Type B pancreatic cell (in vitro differentiated cells): ENCODE measurements at places on chromosomes 7 and 10. TPM values are rescaled to one million over a fixed set of nuclear protein-coding genes. Genes with fewer than 3 reads are reported as not detected.

OR6V1 gene
- total RNA-seq: not detected in 2 replicates

IFIT1 gene
- 4.4 and 6.0 TPM in 2 replicates for total RNA-seq

NKX2-3 gene
- not detected in 2 replicates for total RNA-seq

LRRC18 gene
- not detected in 2 replicates for total RNA-seq

MEOX2 gene
- 3.0 TPM in 1 of 2 replicates, not detected in the other for total RNA-seq

GNGT1 gene
- 0.14 TPM in 1 of 2 replicates, not detected in the other for total RNA-seq

GRCh38 chr10:58932577-58933314 lies 243.7 kb upstream of the PHYHIPL start:
- no peaks in the 10 kb centered on the region for H3K27me3 ChIP-seq
- H3K27ac ChIP-seq: no peak overlapping the region
- H3K4me3 ChIP-seq: no peak overlapping the region
- no peaks in the 10 kb centered on the region for H3K36me3 ChIP-seq
- DNase-seq: no peak

DNA sequence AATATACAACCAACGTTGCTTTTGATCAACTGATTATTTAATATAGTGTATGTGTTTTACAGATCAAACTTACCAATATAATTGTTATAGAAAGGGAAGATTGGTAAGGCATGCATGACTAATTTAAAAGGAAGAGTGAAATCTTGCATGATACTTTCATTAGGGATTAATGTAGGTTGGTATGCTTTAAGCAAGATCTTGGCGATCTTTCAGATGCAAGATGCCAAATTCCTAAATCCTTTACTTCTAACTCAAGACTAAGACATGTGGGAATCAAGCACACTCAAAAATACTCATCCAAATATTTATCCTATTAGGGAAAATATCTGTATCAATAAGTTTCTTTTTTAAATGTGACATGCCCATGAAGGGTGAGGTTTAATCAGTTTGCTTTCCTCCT lies 321.4 kb upstream of the MEOX2 start:
- no peaks in the 10 kb centered on the region for H3K36me3 ChIP-seq
- DNase-seq: no peak
- peaks cover 3% of the 10 kb centered on the region for H3K27me3 ChIP-seq
- no peak overlapping the region for H3K4me3 ChIP-seq
- H3K27ac ChIP-seq: no peak overlapping the region

DNA sequence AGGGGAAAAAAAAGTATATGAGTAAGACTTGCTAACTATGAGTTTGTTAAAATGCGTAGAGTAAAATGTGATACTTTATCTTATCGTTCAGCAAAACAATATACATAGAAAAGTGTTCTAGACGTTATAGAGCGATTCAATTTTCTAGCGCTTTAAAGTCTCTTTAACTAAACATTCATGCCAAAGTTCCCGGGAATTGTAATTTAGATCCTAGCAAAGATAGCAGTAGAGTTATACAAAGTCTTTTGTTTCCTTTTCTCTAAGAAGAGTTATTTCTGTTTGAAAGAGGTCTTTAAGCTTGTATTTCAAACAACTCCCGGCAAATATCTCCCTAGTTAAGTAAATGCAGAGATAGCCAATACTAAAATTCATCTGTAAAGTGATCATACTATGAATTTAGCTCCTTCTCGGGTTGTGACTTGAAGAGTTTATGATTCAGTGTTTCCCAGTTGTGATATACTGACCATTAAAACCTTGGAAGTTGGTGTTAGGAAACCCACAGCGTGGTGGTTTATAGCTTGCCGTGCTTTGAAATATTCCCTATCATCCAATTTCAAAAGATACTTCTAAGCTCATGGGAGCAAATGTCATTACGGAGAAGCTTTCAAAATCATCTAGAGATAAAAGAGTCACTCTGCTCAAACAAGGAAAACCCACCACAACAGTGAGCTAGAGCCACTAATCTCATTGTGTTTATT lies 171.7 kb downstream of the CSTF2T start:
- no peak overlapping the region for H3K27ac ChIP-seq
- peaks cover 11% of the 10 kb centered on the region for H3K4me1 ChIP-seq
- H3K27me3 ChIP-seq: no peaks in the 10 kb centered on the region

- peak overlapping the region; percentile 69 for H3K4me3 ChIP-seq
- H3K27ac ChIP-seq: no peak overlapping the region
- no peak for DNase-seq
- H3K27me3 ChIP-seq: no peaks in the 10 kb centered on the region
- H3K36me3 ChIP-seq: no peaks in the 10 kb centered on the region
Observed at GRCh38 chr7:36985866-36986400, 261.6 kb upstream of the AOAH start.

DNA sequence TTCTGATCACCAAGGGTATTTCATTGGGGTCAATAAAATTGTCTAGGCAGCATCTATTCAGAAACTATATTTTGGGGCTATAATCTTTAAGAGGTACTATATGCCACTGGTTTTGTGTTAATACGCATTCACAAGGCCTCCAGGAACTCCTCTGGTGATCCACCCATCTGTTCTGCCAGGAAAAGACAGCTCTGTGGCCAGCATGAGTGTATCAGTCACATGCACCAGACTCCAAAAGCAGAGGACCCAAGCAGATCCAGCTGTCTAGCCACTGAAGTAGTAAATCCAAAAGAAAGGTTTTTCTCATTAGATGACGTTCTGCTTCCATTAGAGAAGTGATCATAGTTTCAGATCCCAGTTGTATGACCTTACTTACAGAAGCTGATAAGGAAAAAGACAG lies 199.6 kb upstream of the CELF2 start:
- no peak overlapping the region for H3K4me3 ChIP-seq
- no peak for DNase-seq
- no peaks in the 10 kb centered on the region for H3K36me3 ChIP-seq
- H3K27me3 ChIP-seq: no peaks in the 10 kb centered on the region

DNA sequence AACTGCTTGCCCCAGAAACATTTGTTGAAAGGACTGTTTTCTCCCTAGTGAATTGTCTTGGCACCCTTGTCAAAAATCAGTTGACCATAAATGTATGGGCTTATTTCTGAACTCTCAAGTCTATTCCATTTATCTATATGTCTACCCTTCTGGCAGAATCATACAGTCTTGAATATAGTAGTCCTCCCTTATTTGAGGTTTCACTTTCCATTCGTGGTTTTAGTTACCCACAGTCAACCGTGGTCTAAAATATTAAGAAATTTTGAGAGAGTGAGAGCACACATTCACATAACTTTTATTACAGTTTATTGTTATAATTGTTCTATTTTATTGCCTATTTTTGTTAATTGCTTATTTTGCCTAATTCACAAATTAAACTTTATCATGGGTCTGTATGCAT lies 17.4 kb upstream of the CEP41 start:
- H3K27ac ChIP-seq: no peak overlapping the region
- no peaks in the 10 kb centered on the region for H3K27me3 ChIP-seq
- no peak for DNase-seq

DNA sequence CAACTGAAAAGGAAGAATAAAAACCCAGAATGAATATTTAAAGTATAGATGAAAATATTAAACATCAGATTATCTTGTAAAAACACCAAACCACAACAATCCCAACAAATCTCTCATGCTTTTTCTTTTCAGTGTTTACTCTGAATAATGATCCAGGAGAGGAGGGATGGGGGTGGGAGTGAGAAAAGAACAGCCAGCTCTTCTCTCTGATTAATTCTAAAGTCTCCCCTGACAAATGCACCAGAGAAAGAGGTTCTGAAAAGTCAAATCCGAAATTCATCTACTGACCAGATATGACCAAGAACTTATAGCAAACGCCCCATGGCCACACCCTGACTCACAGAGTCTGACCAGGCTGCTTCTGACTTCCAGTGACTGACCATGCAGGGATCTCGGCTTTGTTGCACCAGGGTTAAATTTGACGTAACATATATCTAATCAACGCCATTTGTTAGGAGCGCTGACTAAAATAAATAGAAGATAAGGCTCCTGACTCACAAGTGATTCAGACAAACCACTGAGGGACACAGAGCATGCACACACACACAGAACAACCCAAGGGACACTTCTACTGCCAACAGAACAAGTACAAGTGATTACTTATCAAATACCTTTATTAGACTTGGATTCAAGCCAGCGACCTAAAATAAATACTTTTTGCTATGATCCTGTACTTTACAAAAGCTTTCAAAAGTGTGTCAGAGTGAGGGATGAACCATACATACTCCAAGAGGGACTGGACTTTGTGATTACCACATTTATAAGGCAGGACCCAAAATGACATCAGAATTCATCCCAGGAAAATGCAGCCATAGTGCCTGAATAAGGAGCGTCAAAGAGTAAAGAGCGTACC lies 9.3 kb upstream of the SPOCK2 start:
- DNase-seq: no peak
- peak overlapping the region; percentile 61 for H3K27ac ChIP-seq
- H3K27me3 ChIP-seq: no peaks in the 10 kb centered on the region

GRCh38 chr10:34177445-34177844 lies 637.7 kb downstream of the PARD3 start:
- peaks cover 3% of the 10 kb centered on the region for H3K36me3 ChIP-seq
- H3K27ac ChIP-seq: no peak overlapping the region
- no peak for DNase-seq
- H3K4me1 ChIP-seq: peaks cover 51% of the 10 kb centered on the region
- no peak overlapping the region for H3K4me3 ChIP-seq

DNA sequence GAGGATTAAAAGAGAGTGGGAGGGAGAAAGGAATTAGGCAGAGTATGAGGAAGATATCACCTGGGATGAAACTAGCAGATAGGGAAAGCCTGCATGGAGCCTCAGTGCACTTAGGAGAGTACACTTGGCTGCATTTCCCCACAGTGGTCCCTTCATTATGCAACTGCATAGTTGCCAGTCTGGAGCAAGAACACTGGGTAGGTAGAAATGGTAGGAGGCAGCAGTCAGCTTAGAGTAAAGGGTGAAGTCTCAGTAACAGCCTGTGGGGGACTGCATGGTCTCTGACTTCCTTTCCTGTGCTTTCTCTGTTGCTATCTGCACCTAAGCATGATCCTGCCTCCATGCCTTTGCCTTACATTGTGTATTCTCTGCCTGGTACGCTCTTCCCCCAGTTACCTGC lies 14.0 kb upstream of the PCGF5 start:
- no peak overlapping the region for H3K27ac ChIP-seq
- no peak overlapping the region for H3K4me3 ChIP-seq
- no peaks in the 10 kb centered on the region for H3K36me3 ChIP-seq
- H3K27me3 ChIP-seq: peaks cover 14% of the 10 kb centered on the region
- no peaks in the 10 kb centered on the region for H3K4me1 ChIP-seq
